ENCODE measurements at places on chromosomes 5 and 9.

DNA sequence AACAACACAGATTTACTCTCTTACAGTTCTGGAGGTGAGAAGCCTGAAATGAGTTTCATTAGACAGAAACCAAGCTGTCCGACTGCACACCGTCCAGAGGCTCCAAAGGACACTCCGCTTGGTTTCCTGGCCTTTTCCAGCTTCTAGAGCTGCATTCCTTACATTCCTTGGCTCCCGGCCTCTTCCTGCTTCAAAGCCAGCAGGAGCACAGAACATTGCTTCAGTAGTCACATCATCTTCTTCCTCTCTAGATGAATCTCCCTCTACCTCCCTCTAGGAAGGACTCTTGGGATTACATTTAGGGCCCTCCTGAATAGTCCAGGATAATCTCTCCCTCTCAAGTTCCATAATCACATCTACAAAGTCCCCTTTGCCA, 213.3 kb downstream of the CDK5RAP2 start:
- DNase-seq, result no peak

DNA sequence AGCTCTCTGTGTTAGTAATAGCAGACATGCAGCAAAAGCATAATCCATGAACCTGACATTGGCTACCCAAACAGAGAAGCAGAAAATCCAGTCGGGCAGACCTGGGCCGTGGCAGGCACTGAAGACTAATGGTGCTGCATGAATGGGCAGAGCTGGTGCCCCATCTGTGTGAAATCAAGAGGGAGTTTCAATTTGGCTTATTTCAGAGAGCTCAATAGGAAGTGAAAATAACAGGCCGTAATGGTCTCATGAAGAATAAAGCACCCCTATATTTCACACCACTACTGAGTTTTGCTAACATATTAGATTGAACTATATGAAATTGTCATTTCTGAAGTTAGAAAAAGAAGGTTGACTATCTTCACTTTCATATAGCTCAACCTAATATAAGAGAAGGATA, 149.7 kb downstream of the ENC1 start:
- DNase-seq, result no peak

GRCh38 chr9:78688796-78689195, 391.9 kb downstream of the PSAT1 start:
- DNase-seq, result no peak

DNA sequence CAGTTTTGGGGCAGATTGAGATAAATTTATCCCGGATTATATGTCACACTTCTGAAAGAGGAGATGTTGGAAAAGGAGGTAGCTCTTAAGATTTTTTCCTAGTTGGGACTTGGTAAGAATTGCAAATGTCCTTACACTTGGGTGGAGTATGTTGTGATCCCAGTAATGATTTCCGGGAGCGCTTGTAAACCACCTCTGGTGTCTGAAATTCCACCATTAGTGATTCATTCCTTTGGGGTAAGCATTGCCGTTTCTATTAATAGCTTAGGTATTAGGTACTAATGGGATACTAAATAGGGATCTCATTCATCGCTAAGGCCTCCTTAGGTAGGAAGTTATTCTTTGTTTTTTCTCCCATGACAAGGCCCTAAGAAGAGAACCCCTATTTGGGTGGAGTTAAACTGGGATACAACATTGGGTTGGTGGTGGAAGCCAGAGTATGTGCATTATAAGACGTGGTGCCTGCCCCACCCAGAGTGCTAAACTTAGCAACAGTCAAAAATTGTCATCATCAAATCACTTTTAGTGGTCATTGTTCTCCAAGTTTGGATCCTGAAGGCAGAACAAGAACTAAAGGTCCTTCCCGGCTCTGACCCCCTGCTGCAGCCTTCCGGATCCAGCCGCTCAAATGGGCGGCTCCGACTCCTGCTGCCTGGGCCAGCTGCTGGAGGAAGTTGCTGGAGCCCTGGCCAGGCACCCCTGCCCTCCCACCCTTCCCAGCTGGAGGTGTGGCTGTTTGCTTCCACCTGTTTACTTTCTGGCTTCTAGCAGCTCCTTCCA, 31.7 kb upstream of the DAB2IP start:
- DNase-seq, result no peak

- DNase-seq, result peak; percentile 27
These were observed 158.8 kb downstream of the C9orf152 start for GRCh38 chr9:110048976-110049698.

GRCh38 chr5:148666353-148666752, 12.0 kb upstream of the HTR4 start:
- no peak for DNase-seq

- no peak for DNase-seq
These were observed 248.8 kb downstream of the NNT start for GRCh38 chr5:43851741-43852140.

DNA sequence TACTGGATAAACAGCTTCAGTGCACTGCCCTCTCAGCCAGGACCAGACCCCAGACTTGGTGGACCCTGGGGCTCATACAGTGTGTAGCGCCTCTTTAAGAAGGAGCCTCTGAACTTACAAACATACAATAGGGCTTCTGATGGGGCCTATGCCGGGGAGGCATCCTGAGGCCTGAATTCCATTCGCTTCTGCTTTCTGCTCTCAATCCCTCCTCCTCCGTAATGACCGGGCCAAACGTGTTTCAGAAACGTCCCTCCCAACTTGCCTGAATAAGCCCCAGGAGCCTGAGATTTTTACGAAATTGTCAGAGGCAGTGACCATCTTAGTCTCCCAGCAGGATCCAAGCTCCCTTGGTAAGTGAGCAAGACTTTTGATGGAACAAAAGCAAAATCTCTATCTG, 128.1 kb upstream of the BOD1 start:
- no peak for DNase-seq

- no peak for DNase-seq
These were observed 41.0 kb upstream of the GFPT2 start for GRCh38 chr5:180394031-180394636.

- DNase-seq, result no peak
These were observed 500.4 kb upstream of the PAPPA start for GRCh38 chr9:115653171-115653606.

- DNase-seq, result no peak
These were observed 313.8 kb downstream of the FAM170A start for GRCh38 chr5:119943148-119943547.

- no peak for DNase-seq
These were observed 217.0 kb downstream of the DOCK8 start for GRCh38 chr9:431701-432100.

DNA sequence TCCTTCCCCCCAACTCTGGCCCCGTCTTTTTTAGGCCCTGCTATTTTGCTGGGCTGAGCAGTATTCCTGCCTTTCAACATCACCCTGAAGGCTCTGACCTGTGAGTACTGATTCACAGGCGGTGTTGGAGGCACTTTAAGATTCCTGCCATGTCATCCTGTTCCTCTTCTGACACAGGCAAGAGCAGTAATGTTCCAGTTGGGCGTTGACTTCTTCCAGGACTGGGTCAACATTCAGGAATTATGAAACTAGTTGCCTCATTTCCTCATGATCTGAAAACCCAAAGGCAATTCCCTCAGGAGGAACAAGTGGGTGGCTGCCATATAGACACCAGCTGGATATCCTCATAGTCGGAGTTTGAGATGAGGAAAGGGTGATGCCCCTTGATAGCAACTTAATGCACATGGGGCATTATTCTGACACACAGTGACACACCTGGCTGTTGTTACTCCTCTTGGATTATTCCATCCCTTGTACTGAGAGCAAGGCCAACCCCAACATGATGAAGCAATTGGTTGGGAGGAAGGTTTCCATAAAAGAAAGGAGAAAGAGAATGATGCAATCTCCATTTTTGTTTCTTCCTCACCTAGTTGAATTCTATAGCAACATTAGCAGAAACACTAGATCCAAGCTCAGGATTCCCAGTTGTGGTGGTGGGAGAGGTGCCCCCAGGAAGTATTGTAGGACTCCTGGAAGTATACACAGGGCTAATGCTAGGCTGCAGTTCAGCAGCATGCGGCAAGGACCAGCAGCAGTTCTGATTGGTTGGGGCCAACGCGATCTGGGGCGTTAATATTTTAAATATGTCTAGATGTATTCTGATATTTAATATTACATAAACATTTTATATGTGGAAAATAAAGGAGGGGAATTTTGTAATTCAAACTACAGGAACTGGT, 19.6 kb upstream of the GLRX start:
- no peak for DNase-seq

DNA sequence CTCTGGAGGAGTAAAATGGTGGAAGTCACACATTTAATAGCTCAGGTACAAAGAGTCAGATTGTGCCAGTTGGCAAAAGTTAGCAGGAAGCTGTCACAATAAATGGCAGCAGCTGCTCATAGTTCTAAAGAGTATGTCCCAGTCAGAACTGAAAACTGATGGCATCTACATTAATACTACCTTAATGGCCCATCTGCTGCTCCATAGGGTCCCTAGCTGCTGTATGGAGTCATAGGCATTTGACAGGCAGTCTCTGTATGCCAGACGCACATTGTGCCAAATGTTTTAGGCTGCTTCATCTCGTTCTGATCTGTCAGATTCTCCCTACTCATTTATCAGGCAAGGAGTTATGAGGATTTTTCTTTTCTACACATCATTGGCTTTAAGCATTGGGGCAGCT, 515.8 kb upstream of the ARRDC3 start:
- DNase-seq, result no peak

- DNase-seq, result peak; percentile 12
These were observed 141.6 kb upstream of the SPRY4 start for GRCh38 chr5:142466195-142466971.

DNA sequence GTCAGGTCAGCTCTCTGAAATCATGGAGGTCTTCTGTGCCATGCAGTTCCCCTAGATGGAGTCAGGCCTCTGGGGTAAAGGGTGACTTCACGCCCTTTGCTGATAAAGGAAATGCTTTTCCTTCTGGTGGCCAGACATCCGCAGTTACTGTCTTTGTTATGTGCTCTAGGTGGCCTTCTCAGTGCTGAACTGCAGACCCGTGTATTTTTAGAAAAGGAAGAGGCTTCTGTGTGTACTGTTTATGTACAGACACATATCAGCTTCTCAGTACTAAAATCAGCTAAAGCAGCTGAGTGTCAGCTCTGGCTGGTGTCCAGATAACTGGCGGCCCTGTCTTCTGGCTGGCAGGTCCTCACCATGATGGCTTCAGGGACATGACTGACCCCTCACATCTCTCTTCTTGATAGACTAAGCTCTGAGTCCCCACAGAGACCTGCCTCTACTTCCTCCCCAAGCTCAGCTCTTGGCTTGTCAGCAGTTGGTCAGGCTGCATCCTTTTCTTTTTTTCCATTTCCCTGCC, 75.3 kb downstream of the ARHGAP26 start:
- DNase-seq, result no peak

DNA sequence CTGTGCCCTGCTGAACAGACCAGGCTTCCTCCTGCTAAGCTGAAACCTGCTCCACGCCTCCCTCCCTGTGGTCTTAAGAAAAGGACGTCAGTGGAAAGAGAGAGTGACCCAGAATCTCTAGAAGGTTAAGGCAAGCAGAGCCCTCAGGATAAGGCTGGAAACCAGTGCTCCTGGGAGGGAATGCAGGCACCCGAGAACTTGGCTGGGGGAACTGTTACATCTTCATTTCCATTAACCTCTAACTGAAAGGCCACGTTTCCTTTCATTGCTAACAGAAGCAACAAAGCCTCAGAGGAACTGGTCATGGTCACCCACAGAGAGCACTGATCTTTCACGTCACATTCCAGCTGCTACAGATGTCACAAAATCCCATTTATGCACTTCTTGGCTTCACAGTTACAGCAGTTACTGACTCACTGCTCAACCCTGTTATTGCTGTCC, 26.1 kb upstream of the AKNA start:
- DNase-seq, result no peak

DNA sequence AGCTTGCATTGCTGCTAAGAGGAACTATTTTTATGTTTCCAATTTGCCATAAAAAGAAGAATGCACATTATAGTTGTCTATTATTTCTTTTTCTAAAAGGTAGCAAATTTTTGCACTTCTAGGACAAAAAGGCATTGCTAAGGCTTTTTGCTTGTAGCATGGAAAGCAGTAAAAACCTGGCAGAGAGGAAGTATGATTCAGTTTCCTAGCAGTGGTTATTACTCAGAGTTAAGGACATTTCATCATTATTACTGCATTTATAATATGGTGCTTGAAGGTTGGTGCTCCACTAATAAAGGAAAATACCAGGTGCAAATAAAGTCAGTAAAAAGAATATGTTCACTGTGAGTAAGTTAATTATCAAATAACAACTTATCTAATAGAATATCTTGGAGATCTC, 179.8 kb upstream of the PLPPR1 start:
- no peak for DNase-seq

GRCh38 chr5:115842089-115842935, 577 bp downstream of the AP3S1 start:
- DNase-seq, result no peak

- DNase-seq, result no peak
These were observed 127.5 kb upstream of the PLCXD3 start for GRCh38 chr5:41637869-41638268.

GRCh38 chr9:102354041-102354440, 615.6 kb upstream of the GRIN3A start:
- no peak for DNase-seq

DNA sequence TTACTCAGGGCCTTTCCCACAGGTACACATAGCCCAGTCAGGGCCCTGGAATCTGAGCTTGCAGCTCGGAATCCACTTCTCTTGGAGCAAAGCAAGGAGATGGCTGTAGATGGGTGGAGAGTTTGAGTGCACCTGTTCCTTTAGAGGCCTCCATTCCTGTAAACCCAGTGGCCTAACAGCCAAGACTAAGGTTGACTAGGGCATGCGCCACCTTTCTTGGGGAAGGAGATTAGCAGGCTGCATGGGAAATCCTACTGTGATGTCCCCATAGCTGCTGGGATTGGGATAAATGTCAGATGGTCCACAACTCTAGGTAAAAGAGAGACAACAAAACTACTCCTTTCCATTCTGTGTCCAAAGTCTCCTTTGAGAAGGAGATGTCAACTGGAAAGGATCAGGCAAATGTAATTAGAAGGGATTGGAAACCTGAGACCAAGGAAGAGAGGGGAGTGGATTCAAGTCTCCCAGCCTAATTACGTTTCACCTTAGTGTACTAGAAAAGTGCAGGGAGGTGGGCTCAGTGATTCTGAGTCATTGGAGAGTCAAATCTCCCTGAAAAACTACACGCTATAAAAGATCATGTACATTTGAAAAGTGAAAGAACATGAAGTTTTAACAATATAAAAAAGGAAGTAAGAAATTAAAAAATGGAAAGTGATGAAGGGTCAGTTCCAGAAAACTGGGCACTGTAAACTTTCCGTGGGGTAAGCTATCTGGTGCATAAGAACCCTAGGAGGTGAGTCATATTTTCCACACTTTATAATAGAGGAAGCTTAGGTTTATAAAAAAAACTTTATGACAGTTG, 104.2 kb downstream of the SEC61B start:
- DNase-seq, result no peak

- DNase-seq, result no peak
These were observed 21.5 kb downstream of the IL6ST start for GRCh38 chr5:55973296-55973695.

GRCh38 chr9:117411547-117411946, 3.3 kb downstream of the ASTN2 start:
- no peak for DNase-seq

- DNase-seq, result peak; percentile 78
These were observed 22.2 kb downstream of the BHMT start for GRCh38 chr5:79133657-79134451.

- no peak for DNase-seq
These were observed 812.9 kb upstream of the ZNF608 start for GRCh38 chr5:125559296-125559695.

Data from activated T-cell treated with anti-CD3 and anti-CD28 coated beads, Interleukin-2, amount 50 U/mL, for 72 hours (primary cell).